Natural killer cell treated with Interleukin-12 subunit alpha and Interleukin-12 subunit beta and Interleukin-15 and Interleukin-18, amount 100 ng/mL, for 72 hours (primary cell): ENCODE measurements at places on chromosomes 6 and 20. TPM values are rescaled to one million over a fixed set of nuclear protein-coding genes. Genes with fewer than 3 reads are reported as not detected.

PHACTR2 gene
- total RNA-seq = 19.9 TPM

GRCh38 chr6:145756170-145756662 lies 20.9 kb upstream of the EPM2A start:
- DNase-seq = no peak

DNA sequence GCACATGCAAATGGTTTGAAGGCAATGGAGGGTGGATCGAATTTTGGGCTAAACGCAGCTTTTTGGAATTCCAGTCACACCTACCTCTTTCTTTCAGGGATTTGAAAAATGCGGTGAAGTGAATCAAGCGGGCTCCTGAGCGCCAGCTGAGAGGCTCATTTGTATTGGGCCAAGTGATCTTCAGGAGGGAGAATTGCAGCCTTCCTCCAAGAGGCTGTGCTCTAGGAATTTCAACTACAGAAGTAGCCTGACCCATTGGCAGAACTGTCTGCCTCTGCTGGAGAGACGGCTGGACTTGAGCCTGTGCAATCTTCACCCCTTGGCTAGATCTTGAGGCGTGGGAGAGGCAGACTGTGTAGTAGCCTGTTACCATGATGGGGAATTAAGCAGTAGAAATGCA lies 5.7 kb upstream of the TIAM2 start:
- DNase-seq = no peak

SRMS gene
- not detected for total RNA-seq

- DNase-seq = no peak
Measured at GRCh38 chr6:16249971-16250370, 11.6 kb downstream of the GMPR start.

DNA sequence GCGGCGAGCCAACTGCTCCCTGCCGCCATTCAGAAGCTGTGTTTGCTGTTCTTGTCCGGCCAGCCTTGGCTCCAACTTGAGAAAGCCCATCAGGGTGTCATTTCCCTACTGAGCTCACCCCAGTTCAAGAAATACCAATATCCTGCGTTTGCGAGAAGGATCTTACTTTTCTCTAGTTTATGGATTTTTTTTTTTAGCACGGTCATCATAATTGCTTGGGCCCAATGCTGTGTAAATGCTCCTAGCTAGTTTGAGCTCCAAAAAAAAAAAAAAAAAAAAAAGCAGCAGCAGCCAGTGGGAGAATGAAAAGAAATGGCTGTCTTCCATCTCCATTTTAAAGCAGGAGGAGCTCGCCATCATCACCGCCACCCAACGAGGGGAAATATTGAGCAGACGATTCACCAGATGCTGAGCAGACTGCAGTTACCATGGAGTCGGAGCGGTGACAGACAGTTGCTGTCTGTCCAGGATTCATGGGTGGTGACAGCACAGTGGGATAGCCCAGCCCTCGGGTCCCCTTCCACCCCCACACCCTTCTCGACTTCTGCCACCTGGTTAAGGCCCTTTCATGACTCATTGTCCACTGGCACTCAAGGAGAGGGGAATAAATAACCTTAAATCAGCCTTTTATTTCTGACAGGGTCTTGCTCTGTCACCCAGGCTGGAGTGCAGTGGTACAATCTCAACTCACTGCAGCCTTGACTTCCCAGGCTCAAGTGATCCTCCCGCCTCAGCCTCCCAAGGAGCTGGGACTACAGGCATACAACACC lies 132.4 kb upstream of the SNX9 start:
- no peak for DNase-seq

DNA sequence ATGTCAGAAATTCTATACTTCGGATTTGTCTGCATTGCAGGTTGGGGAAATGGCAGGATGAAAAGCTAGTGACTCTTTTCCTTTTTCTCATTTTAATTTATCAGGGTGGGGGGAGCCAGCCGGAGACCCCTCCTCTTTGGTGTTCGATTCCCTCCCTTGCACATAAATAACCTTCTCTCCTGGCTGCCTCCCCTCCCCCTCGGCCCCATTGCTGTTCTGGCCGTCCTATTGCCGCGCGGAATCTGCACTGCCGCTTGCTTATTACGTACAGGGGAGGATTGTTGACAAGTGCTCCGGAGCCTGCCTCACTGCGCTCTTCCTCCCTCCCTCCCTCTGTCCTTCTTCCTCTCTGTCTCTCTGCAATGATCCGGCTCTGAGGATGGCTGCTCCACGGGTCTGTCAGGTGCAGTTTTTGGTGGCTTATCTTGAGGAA lies 154.7 kb downstream of the JARID2 start:
- no peak for DNase-seq

KIF3B gene
- total RNA-seq = 51.3 TPM
